ENCODE measurements at places on chromosomes 5 and 9. TPM values are rescaled to one million over a fixed set of nuclear protein-coding genes. Genes with fewer than 3 reads are reported as not detected.

DNA sequence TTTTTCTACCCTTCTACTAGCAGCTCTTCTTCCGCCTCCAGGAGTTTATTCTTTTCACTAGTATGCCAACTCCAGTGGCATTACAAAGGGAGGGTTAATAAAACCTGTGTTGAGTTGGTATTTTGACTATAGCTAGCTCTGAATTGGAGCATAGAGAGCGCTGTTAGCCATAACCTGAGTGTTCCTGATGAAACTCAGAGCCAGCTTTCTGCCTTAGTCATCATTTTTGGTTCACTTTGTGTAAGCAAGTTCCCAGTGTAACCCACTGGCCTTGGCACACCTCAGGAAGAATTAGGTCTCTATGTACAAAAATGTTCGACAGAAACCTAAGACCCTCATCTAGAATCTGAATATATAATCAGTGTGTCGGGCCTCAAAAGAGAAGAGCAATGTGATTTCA, 238.9 kb downstream of the NR3C1 start:
- no peak for DNase-seq

GRCh38 chr9:86424251-86424891, 70.2 kb upstream of the TUT7 start:
- peak; percentile 8 for DNase-seq

Gene SLC23A1
- total RNA-seq, result not detected

GRCh38 chr5:7755958-7756357, 95.0 kb downstream of the CFAP90 start:
- DNase-seq, result no peak

DNA sequence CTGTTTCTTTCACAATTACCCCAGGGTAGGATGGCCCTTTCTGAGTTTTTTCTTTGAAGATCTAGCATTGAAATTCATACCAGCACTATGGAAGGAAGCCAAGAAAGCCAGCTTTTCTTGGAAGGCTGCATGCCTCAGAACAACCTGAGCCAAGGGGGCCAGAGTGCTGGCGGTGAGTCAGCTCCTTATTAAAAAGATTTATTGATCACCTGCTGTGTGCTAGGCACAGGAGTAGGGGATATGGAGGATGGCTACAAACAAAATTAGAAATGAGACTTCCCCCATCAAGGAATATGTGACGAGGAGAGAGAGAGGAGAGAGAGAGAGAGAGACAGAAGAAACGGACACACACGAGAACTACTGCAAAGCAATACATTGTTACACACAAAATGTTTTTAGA, 184.6 kb upstream of the PUM3 start:
- DNase-seq, result no peak

Gene PCDHAC2
- 0.20 TPM for total RNA-seq

GRCh38 chr5:95284572-95285408, at the start of gene MCTP1:
Gene MCTP1, minus strand, starts transcription at chr5:95285094.
- peak; percentile 27 for DNase-seq

DNA sequence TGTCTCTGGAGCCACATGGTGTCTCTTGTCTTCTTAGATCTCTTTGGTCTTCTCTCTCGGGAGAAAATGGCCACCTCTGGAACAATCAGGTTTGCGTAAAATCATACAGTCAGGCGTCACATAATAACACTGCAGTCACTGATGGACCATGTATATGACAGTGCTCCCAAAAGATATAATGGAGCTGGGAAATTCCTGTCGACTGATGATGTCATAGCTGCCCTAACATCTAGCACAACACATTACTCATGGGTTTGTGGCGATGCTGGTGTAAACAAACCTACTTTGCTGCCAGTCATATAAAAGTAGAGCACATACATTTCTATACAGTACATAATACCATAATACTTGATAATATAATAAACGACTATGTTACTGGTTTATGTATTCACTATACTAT, 30.1 kb upstream of the RAI14 start:
- peak; percentile 98 for DNase-seq

Measured in lung microvascular endothelial cell (primary cell).